ENCODE measurements at places on chromosomes 2 and 18.

GRCh38 chr2:37527361-37527760 is 144.1 kb downstream of the CDC42EP3 start:
- DNase-seq: no peak

DNA sequence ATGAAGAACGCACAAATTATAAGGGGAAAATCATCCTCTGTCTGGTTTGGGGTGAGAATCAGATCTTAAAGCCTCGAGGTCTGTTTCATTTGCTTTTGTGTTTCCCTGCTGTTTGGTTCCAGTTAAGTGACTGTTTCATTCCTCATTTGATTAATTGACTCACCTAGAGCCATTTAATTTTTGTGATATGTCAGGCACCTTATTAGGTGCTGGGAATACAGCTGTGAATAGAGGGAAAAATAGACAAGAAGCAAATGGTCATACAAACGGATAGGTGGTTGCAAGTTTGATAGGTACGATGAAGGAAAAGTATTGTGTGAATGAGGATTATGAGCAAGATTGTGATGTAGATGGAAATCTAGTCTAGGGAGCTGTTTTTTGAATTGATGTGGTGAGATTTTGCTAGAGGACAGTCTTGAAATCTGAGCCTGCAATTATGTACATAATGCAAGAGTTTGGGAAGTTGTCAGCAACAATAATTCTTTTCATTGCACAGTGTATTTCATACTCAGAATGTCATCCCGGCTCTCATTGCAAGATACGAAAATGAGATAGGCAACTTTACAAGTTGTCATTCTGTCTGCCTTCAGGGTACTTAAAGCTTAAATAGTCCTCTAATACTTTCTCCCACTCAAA is 2.2 kb downstream of the ACSL3 start:
- no peak for DNase-seq

GRCh38 chr18:71797554-71797953 is 746.6 kb downstream of the CBLN2 start:
- peak; percentile 1 for DNase-seq

- peak; percentile 71 for DNase-seq
These were observed 20.7 kb upstream of the DNAH6 start for GRCh38 chr2:84495539-84496146.

DNA sequence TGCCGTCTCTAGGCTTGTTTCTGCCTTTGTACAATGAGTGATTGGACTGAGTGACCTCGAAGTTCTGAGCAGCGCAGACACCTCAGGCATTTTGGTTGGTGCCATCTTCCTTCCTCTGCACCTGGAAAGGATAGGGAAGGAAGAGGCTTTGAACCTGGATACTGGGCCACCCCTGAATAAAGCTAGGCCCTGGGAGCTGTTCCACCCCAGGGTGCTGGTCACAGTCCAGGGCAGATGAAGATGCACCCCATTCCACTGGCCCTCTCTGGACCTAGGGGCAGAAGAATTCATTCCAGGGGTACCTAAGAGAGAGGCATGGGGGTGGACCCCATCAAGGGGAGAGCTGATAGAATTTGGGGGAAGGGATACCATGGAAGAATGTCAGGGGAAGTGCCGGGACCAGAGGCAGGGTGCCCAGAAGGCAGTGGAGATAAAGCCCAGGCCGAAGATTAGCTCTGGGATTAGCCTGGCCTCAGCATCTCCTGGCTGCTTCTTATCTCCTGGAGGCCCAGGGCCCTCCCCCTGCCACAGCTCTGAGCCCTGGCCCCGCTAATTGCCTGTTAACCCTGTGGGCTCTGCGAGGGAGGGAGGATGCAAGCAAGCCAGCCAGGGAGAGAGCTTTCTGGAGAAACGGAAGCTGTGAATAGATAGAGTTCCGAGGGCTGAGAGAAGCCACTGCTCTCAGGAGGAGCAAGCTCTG is 11.4 kb downstream of the ASIC4 start:
- DNase-seq: no peak

- DNase-seq: no peak
These were observed 11.0 kb upstream of the PLB1 start for GRCh38 chr2:28484835-28485234.

- DNase-seq: no peak
These were observed 64.7 kb upstream of the CWC22 start for GRCh38 chr2:180071797-180072196.

DNA sequence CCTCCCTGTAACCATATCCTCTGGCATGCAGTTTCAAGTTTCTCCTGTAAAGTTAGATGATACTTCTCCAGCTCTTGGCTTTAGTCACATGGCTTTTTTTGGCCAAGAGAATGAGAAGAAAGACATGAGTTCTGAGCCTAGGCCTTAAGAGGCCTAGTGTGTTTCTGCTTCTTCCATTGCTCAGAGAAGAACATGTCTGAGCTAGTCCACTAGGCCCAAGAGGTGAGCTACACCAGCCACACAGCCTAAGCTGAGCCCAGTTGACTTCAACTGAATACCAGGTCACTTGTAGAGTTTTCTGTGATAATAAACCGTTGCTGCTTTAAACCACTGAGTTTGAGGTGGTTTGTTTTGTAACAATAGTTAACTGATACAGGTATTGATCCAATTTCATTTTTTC is 19.9 kb upstream of the EFEMP1 start:
- no peak for DNase-seq

- no peak for DNase-seq
These were observed 85.3 kb downstream of the LRRFIP1 start for GRCh38 chr2:237712477-237713377.

DNA sequence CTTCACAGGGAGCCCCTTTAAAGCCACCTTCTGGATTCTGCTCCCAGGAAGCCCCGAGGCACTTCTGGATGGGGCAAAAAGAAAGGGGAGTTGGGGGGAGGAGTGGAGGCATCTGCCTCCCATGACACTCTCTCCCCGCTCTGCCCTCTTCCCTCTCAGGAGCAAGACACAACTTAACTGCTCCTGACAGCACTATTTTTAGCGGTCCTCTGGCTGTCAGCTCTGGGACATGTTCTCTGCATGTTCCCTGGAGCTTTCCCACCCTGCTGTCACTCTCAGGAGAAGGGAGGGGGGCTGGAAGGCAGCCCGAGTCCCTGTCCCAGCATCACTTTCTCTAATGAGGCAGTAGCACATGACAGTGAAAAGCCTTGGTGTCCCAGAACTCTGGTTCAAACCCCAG is 32.3 kb downstream of the PLB1 start:
- no peak for DNase-seq

DNA sequence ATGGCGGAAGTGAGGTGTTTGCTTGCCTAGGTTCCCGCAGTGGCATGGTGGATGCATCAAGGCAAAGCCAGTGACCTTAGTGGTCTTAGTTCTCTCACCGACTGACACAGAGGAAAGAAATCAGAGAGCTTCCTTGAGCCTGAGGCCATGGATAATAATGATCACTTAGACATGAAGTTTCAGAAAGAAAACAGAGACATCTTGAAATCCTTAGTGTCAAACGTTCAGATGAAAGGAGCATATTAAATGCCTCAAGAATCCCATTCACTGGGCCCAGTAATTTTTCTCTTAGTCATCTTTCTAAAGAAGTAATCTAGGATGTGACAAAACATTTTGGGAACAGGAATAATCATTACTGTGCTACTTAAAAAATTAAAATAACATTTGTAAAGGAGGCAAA is 35.2 kb downstream of the COPS8 start:
- no peak for DNase-seq

DNA sequence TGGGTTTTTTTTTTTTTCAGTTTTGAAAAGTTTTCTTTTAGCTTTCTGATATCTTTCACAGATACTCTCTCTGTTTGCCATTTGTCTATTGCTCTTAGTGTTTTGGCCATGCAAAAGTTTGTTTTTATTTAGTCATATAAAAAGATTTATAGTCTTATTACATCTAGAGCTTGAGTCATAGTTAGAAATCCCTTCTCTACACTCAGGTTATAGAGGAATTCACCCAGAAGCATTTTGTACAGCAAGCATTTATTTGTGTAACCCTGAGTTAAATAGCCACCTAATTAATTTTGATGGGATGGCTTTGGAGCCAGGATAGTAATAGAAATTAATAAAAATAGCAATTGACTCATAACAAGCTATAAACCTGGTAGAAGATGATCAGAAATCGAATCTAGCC is 35.6 kb downstream of the ACTR2 start:
- DNase-seq: no peak

DNA sequence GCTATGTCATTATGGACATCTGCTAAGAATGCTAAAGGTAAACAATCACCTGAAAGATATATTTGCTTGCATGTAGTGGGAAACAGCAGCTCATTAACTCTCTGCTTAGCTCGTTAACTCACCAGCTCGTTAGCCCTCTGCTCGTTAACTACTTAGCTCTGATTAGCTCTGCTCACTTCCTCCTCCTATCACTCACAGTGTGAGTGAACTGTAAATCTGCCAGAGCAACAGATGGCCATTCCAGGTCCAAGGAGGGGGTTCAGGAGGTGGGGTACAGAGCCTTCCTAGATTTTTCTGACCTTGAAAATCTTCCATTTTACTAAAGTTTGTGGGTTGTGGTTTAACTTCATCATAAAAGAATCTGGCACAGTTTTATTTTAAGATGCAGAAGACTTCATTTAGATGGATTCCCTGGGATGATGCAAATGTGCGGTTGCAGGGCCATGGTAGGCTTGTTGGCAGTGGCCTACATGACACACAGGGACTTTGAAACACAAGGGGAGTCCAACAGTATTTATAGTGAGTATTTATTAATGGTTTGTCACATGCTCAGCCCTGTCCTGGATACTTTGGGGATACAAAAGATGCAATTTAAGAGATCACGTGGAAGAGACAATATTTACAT is 1633.7 kb upstream of the CELF4 start:
- no peak for DNase-seq

DNA sequence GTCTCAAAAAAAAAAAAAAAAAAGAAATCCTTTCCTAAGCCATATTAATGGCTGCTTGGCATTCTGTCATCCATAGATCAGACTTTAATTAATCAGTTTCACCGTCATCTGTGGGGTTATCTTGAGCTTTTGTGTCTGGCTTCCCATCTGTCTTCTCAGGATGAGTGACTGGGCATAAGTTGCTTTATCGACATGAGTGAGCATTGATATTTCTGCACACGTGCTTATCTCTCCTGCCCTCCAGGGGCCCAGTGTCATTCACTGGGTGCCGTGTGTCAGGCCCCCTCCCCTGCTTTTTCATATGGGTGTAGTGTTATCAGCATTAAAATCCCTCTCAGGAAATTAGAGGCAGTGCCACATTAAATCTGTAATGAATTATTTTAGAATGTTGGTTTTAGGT is 65.6 kb downstream of the SH3BP4 start:
- DNase-seq: no peak

- peak; percentile 46 for DNase-seq
These were observed 133.4 kb upstream of the ITGA6 start for GRCh38 chr2:172293952-172294351.

GRCh38 chr2:124973396-124973795 is 948.3 kb downstream of the CNTNAP5 start:
- DNase-seq: no peak

DNA sequence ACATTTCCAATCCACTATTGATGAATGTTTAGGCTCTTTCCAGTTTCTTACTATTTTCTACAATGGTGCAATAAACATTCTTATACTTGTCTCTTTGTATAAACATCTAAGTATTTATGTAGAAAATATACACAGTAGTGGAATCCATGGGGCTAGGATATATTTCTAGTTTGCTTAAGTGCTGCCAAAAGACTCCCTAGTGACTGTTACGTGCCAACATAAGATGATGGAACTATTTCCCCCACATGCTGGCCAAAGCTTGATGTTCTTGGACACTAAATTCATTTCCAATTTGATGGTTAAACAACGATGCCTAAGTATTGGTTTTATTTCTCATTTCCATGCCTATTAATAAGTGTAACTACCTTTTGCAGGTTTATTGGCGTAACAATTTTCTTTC is 378.4 kb upstream of the HNRNPA3 start:
- DNase-seq: no peak

GRCh38 chr2:155980941-155981560 is 351.5 kb downstream of the NR4A2 start:
- DNase-seq: no peak

DNA sequence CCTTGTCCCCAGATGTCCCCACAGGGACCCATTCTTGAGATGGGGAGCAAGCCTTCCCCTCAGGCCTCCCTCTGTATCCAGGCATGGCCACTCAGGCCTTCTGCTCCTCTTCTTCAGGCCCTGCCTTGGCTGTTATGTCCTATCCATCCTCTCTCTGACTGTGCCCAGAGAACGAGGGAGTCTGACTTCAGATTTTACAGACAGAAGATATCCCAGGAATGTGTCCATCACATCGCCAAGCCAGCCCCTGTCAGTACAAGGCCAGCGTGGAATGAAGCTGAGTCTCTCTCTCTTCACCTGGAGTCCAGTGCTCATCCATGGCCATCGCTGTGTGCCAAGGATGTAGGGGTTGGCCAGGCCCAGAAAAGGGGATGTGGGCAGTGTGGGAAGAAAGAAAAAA is 57.6 kb downstream of the SDC1 start:
- DNase-seq: peak; percentile 62

DNA sequence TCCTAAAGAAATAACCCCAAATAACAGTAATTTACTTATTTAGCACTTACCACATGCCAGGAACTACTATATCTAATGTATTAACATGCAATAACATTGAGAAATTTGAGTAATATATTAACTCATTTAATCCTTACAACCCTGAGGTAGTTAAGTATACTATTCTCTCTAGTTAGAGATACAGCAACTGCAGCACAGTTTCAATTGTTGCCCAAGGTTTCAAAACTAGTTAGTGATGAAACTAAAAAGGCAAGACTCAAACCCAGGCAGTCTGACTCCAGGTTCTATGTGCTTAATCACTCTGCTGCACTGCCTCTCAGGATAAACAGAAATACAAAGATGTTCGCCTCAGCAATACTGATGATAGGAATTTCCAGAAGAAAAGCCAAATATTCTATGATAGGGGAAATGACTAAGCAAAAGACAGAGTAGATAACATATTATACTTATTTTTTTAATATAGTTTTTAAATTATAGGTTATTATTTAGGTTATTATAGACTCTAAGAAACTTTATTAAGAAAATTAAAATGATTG is 88.0 kb downstream of the SS18 start:
- DNase-seq: no peak

GRCh38 chr2:42856891-42857632 is 64.7 kb upstream of the HAAO start:
- no peak for DNase-seq

DNA sequence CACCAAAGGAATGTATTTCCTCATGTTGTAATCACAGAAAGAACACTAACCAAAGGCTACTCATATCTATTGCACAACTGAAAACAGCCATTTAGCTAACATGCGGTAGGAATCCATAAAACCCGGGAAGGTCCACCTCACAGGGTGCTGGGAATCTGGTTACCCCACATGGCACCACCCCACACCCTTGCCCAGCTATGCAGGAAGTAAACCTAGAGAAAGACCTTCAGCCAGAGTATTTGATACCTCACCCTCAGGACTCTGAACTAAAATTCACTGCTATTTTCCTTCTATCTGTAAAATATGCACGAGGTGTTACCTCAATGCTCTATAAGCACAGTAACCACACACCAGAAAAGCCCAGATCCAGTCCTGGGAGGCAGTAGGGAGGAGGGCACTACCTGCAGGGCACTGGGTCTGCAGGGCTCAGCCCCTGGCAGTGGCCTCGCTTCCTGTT is 45.8 kb downstream of the PTPN2 start:
- peak; percentile 88 for DNase-seq

Data from fibroblast of skin of scalp (primary cell).